Sigmoid colon (tissue), 7 donors: ENCODE measurements at places on chromosomes 6 and 20. TPM values are rescaled to one million over a fixed set of nuclear protein-coding genes. Genes with fewer than 3 reads are reported as not detected.

The TP53TG5 gene
- 0.03 TPM for polyA plus RNA-seq

The C4B gene
- 3.2 TPM for polyA plus RNA-seq

The IMPG1 gene
- not detected for polyA plus RNA-seq

The SEL1L2 gene
- polyA plus RNA-seq, result not detected

The HAO1 gene
- not detected for polyA plus RNA-seq

The SNAI1 gene
- 0.60 TPM for polyA plus RNA-seq

The RHAG gene
- polyA plus RNA-seq, result not detected

The MYB gene
- polyA plus RNA-seq, result 12.0 TPM

The KCNK17 gene
- polyA plus RNA-seq, result not detected

The CLDN20 gene
- not detected for polyA plus RNA-seq

The PI16 gene
- polyA plus RNA-seq, result 0.85 TPM

The MUC21 gene
- polyA plus RNA-seq, result not detected

The CAP2 gene
- 3.0 TPM for polyA plus RNA-seq

The POPDC3 gene
- not detected for polyA plus RNA-seq

The HECA gene
- polyA plus RNA-seq, result 16.7 TPM

The XKR7 gene
- polyA plus RNA-seq, result 0.15 TPM

The PTCRA gene
- polyA plus RNA-seq, result 0.23 TPM
